Spinal cord (tissue), 10 donors: ENCODE measurements at places on chromosomes 2 and 18. TPM values are rescaled to one million over a fixed set of nuclear protein-coding genes. Genes with fewer than 3 reads are reported as not detected.

The ATP6V1B1 gene
- total RNA-seq, result not detected

The C2orf81 gene
- total RNA-seq, result 1.2 TPM

The ACOXL gene
- 0.40 TPM for total RNA-seq

The ACVR1C gene
- 1.9 TPM for total RNA-seq

The C2orf78 gene
- not detected for total RNA-seq

The CERKL gene
- 5.1 TPM for total RNA-seq

The MAL gene
- total RNA-seq, result 23.0 TPM

The NEU4 gene
- 1.3 TPM for total RNA-seq

The GREB1 gene
- 36.6 TPM for total RNA-seq

The TMEM37 gene
- total RNA-seq, result 3.4 TPM

The C2orf15 gene
- total RNA-seq, result 2.8 TPM

The RNF103 gene
- total RNA-seq, result 48.1 TPM
